ENCODE measurements at places on chromosomes 16 and 17.
A peak's percentile ranks its signal among the peaks of the same experiment; 100 is the strongest.

- DNase-seq: no peak
Observed at GRCh38 chr17:80961541-80962330, 29.9 kb upstream of the CHMP6 start.

DNA sequence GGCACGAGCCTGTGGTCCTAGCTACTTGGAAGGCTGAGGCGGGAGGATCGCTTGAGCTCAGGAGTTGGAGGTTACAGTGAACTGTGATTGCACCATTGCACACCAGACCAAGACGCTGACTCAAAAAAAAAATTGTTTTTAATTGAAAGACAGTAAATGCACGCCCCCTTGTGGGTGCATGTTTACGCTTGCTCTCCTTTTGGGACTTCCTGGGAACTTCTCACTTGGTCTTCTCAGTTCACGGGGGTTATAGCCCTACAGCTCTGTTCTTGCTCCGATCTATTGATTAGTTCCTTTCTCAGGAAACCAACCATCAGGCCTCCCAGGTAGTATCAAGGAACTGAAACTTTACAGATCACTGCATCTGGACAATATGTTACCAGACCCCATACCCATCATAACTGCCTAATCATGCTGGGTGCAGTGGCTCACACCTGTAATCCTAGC is 14.2 kb upstream of the RIPOR1 start:
- DNase-seq: peak; percentile 50

GRCh38 chr16:50340578-50340977 is 28.2 kb downstream of the BRD7 start:
- no peak for DNase-seq

DNA sequence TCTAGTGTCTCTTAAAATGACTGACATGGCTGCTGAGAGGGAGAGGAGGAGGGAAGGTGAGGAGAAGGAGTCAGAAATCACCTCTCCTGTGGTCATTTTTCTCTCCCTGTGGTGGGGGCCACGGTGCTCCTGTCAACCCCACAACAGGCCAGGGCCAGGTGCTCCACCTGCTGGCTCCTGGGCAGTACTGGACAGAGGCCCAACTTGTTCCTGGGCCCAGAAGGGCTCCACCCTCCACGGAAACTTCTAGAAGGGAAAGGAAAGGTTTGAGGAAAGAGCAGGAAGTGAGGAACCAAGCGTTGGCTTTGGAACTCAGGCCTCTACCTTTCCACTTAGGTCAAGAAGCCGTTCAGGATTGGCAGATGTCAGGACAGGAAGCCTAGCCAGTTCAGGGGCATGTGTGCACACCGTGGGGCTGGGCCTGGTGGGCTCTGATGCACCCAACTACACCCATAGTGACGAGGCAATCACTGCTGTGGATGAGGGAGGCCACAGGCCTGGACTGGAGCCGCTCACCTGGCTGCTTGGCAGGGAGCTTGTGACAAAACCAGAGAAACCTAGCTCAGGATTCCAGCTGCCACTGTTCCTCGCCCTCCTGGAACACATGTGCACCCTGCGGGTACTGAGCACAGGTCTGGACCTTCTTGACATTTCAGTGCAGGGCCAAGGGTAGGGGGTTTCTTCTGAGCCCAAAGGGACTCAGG is 36.1 kb downstream of the WNT3 start:
- DNase-seq: no peak

- no peak for DNase-seq
Observed at GRCh38 chr16:7731141-7731540, 398.5 kb downstream of the RBFOX1 start.

DNA sequence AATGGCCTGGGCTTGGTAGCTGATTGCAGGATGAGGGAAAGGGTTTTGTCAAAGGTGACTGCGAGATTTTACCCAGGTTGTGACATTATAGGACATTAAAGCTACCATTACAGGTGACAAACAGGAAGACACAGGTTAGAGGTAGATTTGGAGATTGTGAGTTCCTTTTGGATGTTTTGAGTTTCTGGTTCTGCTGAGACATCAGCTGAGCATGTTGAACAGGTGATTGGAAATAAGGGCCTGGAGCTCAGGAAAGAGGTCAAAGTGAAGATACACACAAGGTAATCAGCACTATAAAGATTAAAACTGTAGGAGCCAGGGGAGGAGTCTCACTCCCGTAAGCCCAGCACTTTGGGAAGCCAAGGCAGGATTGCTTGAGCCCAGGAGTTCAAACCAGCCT is 6.0 kb downstream of the GSDMA start:
- DNase-seq: no peak

DNA sequence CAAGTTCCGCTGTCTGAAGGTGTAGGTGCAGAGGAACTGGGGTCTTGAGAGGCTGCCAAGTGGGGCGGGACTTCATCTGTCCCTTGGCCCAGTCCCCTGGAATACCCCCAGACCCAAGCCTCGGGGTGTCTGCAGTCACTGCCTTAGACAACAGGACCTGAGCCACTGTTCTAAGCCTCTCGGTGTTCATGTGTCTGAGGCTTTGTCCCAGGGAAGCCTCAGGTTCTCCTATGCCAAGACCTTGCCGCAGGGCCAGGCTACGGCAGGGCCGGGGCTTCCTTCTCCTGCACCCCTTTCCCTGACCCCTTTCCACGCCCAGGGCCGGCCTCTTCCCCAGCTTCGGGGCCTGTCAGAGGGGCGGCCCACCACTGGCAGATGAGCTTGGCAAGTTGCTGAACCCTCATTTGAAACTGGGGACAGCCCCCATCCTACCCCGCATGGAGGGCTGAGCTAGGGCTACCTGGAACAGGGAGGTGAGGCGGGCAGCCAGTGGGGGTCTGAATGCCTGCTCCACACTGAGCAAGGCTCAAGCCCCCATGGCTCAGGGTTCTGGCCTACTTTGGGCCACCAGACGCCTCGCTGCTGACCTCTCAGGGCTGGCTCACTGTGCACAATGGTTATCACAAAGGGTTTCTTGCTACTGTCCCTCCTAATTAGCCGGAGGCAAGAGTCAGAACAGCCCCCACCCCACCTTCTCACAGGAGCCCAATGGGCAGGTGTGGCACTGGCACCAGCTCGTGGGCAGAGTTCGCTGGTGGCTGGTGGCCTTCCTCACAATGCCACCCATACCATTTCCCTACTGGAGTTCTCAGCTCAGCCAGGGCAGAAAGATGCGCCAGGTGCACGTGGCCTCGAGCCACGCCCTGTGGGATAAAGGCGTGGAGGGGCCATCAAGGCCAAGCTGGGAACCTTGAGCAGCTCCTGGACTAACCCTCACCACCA is 7.1 kb downstream of the LITAFD start:
- no peak for DNase-seq

DNA sequence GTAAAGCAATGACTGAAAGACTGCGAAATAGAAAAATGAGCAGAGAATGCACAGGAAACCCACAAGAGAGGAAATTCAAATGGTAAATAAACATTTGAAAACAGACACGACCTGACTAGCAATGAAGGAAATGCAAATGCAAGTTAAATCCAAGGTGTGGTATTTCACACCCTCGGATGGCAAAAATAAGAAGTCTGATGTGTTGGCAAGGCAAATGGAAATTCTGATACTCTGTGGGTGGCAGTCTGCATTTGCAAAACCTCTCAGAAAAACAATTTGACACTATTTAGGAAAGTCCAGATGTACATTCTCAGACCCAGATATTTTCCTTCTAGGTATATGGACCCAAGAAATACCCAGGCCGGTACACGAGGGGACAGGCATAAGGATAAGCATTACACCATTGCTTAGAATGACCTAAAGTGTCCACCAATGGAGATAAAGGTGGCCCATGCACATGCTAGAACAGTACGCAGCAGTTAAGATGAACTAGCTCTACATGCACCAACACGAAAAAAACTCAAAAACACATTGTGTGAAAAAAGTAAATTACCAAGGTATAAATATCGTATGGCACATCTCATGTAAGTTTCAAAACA is 116.7 kb downstream of the GAS7 start:
- no peak for DNase-seq

- no peak for DNase-seq
Observed at GRCh38 chr17:32266389-32267301, 1.0 kb downstream of the RHBDL3 start.

DNA sequence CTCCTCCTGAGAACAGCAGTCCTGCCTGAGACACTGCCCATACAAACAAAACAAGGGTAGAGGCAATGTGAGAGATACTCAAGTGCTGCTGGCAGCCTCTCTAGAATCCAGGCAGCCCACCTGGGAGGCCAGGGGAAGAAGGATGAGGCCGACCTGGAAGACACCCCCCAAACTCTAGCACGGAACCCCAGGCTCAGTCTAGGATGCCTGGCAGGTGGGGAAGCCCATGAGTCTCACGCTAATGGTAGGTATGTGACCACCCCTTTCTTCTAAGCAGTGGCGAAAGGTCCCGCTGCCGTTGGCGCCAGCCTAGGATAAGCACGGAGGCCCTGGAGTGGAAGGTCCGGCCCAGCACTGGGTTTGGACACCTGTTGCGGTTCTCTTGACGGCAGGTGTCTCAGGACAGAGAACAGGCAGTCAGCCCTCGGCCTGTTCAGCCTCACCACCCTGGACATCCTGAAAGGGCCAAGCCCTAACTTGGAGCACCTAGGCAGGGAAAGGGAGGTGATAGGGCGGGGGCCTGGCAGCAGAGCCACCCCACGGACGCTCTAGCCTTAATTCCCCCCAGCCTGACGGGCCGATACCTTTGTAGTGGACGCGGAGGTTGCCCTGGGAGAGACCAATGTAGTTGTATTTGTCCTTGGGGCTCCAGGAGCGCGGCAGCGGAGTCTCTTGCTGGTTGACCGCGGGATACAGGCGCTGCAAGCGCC is 487 bp downstream of the RANBP10 start:
- DNase-seq: no peak

- no peak for DNase-seq
Observed at GRCh38 chr16:79473456-79473855, 127.1 kb downstream of the MAF start.
